ENCODE measurements at places on chromosomes 12 and 14.

DNA sequence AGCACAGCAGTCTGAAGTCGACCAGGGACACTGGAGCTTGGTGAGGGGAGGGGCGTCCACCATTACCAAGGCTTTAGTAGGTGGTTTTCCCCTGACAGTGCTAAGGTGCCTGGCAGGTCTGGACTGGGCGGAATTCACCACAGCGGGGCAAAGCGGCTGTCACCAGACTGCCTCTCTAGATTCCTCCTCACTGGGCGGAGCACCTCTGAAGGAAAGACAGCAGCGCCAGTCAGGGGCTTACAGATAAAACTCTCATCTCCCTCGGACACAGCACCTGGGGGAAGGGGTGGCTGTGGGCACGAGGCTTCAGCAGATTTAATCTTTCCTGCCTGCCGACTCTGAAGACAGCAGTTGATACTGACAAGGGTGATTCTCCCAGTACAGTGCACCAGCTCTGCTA, 39.1 kb downstream of the DDHD1 start:
- DNase-seq: no peak

DNA sequence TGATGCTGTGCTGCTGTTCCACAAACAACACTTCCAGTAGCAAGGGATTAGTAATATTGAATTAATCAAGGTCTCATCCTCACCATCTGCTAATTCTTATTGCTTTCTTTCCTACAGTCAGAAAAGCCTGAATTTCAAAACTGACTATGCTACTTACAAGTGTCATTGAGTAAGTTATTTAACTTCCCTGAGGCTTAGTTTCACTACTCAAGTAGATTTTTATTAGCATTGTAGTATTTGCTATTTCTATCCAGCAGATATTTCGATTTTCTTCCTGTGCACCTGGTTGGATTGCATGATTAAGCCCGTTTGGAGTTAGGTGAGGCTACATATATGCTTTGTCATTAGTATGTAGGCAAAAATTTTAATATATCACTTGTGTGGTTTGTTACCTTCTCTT, 591.5 kb downstream of the TRHDE start:
- no peak for DNase-seq

- no peak for DNase-seq
Measured at GRCh38 chr14:101577221-101577909, 16.1 kb downstream of the DIO3 start.

- peak; percentile 71 for DNase-seq
Measured at GRCh38 chr12:102957339-102958050, at the start of gene ASCL1. TSS of gene ASCL1 (plus strand) at chr12:102957674. CDS start at chr12:102958245, 571 bp downstream.

DNA sequence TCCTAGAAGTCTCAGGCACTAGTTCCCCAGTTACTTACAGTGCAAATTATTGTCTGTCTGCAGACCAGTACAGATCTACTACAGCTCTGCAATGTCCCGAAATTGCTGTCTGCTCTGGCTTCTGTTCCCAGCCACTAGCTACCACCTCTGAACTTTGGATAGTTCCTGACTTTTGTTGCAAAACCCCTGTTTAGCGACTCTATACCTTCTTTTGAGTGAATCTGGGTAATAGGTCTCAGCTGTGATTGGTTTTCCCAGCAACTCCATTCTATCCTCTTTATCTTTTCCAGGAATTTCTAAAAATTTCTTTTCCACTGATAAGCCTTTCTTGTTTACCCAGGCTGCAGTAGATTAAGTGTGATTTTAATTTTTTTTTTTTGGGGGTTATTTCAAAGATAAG, 16.8 kb downstream of the KCNJ8 start:
- no peak for DNase-seq

DNA sequence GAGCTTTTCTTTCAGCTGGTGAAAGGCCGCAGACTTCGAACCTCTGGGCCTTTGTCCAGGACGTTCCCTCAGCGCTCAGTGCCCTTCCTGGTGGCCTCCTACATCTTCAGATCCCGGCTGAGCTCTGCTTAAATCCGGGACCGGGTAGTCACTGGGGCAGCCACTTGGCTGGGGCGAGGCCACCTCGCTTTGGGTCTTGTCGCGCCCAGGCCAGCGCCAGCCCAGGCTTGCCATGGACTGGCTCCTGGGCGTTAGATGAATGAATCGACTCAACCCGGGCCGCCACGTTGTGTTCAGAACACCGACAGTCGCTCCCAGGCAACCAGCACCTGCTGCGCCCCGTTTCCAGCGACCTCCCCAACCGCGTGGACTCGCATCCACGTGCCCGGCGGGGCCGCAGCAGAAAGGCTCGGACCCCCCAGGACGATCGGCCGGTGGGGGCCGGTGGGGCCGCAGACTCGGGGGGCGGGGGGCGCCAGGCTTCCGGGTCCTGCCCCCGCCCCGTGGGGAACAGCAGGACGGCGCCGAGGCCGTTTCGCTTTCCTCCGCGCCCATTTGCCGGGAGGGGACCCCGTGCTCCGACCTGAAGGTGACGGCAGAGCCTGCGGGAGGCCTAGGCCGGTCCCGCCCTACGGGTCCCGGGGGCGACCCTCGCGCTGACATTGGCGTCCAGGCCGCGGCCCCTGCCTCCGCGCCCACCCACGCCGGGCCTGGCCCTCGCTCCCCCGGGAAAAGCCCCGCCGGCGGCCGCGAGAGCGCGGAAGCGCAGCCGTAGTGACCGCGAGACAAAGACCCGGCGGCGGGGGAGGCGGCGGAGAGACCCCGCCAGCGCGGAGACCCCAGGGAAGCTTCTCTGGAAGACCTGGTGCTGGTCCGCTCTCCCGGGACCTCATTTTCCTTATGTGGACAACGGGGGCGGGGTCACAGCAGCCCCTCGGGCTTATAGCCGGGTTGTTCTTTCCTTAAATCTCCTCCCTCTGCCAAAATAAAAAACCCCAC, 37.3 kb upstream of the RCOR1 start:
- no peak for DNase-seq

- no peak for DNase-seq
Measured at GRCh38 chr14:21680072-21680471, 6.5 kb upstream of the OR4E1 start.

- no peak for DNase-seq
Measured at GRCh38 chr14:54443981-54444380, 2.8 kb upstream of the CNIH1 start.

DNA sequence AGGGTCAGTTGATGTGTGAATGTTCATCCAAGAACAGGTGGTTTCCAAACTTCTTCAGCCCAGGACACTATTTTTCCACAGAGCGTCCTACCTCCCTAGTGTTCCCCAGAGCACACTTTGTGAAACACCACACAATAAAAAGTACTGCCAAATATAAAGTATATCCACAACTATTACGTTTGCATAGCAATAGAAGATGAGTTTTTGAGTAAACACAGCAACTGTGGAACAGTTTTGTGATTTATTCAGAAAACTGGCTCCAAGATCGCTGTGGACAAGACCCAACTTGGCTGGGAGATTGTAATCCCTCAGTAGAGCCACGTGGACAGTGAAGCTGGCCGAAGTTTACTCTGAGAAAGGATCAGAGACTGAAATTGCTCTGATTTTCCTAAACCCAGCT, 14.5 kb upstream of the MAP1LC3B2 start:
- no peak for DNase-seq

DNA sequence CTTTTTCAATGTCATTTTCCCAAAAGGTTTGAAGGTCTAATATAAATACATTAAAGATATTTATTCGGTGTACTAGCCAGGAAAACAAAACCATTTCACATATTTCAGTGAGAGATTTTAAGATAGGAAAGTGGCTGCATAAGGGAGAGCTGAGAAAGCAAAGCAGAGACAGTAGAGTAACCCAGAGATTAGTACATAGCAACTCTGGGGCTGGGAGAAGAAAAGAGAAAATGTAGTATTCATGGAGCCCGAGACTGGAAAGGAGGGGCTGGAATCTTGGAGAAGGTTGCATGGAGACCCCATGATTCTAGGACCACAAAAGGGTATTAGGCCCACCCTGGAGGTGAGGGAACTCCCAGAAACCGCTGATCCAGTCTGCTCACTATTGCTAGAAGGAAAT, 236.9 kb downstream of the PAWR start:
- no peak for DNase-seq

DNA sequence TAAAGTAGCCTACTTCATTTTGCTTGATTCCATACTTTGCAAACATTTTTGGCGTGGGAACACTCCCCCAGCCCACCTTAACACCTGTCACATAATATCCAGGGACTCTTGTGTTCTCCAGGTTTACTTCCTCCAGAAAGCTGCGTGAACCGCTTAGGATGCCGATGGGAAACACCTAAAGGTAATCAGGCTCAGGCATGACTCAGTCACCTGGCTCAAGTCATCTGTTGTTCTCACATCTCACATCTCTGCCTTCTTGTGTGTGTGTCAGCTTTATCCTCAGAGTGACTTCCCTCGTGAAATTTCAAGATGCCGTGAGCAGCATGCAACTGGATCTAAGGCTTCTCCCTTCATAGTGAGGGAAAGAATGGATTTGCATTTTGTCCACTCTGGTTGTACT, 48.1 kb upstream of the DUSP6 start:
- no peak for DNase-seq

DNA sequence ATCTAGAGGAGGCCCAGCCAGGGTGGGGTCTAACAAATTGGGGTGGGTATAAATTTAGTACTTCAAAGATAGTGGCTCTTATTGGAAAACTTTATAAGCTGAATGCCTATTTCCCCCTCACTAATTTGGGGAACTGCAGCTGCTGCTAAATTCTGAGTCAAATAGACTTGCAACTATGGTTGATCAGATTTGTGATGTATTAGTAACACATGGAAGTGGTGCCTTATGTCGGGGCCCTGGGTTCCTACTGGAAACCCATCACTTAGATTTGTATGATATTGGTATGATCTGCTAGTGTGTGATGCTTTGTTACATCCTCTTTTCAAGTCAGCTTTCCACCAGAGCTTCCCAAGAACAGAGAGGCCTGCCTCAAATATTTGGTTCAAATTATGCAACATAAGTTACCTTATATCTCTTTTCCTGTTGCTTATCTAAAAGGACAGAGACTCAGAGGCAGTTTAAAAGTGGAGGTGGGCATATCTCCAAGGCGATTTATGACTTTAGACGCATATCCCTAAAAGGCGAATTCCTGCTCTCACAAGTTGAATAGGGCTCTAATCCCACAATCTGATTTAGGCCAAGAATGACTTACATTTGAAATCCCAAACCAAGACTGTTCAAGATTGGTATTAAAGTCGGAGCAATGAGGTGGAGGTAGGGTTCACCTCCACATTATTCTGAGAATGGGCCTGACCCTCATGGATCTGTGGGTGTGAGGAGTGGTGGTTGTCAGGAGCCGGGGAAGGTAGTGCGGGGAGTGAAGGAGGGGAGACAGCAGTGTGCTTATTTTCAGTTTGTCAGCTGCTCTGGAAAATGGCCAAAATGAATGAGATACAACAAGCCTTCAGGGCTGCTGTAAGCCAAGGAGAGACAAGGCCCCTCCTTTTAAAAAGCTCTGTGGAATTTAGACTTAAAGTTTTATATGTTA, 425.8 kb downstream of the RAD51B start:
- DNase-seq: no peak

GRCh38 chr12:90621927-90622326, 333.0 kb downstream of the CCER1 start:
- DNase-seq: no peak

GRCh38 chr14:58876608-58877007, 238.8 kb downstream of the DACT1 start:
- DNase-seq: no peak

DNA sequence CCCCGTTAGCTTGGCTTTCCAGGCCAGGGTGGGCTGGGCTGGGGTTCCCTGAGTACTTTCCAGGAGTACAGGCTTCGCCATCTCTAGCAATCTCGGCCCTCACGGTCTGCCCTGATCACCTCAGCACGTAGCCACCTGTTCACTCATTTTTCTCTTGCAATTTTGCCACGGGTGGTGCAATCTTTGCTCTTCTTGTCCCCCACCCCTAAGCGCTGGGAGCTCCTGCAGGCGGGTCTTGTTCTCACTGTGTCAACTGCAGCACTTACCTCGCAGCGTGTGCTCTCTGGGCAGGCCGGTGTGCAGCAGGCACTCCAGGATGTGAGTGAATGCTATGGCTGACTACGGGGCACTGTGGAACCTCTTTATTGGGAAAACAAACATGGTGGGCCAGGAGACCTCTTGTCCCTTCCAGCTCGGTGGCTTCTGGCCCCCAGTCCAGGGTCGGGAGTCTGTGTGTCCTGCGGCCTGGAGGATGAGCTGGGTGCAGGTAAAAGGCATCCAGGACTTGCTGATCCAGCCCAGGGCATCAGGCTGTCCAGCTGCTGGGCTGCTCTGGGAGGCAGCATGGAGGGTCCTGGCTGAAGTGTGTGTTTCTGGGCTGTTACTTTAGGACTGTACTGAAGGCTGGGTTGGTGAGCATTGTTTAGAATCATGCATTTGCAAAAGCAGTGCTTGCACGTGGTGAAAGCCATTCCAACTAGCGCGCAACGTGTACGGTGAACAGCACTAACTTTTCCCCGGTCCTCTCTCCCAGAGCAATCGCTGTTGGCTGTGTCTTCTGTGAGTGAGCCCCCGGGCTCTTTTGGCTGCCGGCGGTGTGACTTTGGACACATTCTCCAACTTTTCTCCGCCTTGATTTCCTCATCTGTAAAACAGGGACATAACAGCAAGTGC, 1.5 kb upstream of the ULK1 start:
- no peak for DNase-seq

- DNase-seq: no peak
Measured at GRCh38 chr12:12023456-12023855, 47.3 kb upstream of the BCL2L14 start.

GRCh38 chr14:69490219-69490918, 5.8 kb downstream of the PLEKHD1 start:
- no peak for DNase-seq

DNA sequence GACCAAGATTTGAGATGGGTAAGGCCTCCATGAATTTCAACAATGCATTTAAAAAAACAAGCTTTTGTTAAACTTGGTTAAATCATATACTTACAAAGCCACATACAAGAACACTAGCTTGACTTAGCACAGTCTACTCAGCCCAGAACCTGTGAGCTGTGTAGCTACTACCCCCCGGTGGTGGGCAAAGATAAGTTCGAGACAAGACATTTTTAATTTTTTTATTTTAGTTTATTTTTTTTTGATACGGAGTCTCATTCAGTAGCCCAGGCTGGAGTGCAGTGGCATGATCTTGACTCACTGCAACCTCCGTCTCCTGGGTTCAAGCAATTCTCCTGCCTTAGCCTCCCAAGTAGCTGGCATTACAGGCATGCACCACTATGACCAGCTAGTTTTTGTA, 3.7 kb upstream of the NECAP1 start:
- DNase-seq: no peak

DNA sequence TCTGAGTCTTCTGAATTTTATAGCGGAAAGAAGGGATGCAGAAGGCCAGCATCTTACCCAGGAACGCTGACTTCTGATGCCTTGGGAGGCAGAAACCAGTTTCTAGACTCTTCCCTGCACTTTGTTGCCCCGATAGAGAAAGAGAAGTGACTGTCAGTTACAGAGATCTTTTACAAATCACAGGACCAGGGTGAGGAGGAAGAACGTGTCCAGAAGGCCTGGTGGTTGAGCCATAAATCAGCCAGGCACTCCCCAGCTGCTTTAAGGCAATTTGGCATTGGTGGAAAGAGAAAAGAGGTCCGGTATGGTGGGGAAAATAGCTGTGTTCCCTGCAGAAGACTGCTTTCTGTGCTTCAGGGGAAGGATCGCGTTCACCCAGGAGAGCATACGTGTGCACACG, 88.7 kb upstream of the KCNA1 start:
- DNase-seq: no peak

GRCh38 chr12:87866578-87867292, 162.5 kb downstream of the C12orf50 start:
- no peak for DNase-seq

Data from NCI-H2081 treated with DMSO at 0.1 percent for 48 hours (cell line).